ENCODE measurements at places on chromosomes 16 and 17. TPM values are rescaled to one million over a fixed set of nuclear protein-coding genes. Genes with fewer than 3 reads are reported as not detected.
A peak's percentile ranks its signal among the peaks of the same experiment; 100 is the strongest.

Gene KRTAP17-1
- not detected for total RNA-seq

Gene CACNA1G
- total RNA-seq, result 4.2 TPM

Gene TAC4
- total RNA-seq, result not detected

Gene MYH1
- not detected for total RNA-seq

- peaks cover 10% of the 10 kb centered on the region for H3K4me1 ChIP-seq
- H3K4me3 ChIP-seq, result no peak overlapping the region
- peak; percentile 60 for DNase-seq
- no peaks in the 10 kb centered on the region for H3K36me3 ChIP-seq
- H3K27ac ChIP-seq, result no peak overlapping the region
- H3K27me3 ChIP-seq, result no peaks in the 10 kb centered on the region
Measured at GRCh38 chr17:31074772-31075555, 19.8 kb upstream of the NF1 start.

GRCh38 chr16:69399361-69399760 lies 13.6 kb upstream of the TERF2 start:
- peaks cover 4% of the 10 kb centered on the region for H3K4me1 ChIP-seq
- no peak for DNase-seq
- no peak overlapping the region for H3K27ac ChIP-seq
- H3K36me3 ChIP-seq, result no peaks in the 10 kb centered on the region
- H3K4me3 ChIP-seq, result no peak overlapping the region

DNA sequence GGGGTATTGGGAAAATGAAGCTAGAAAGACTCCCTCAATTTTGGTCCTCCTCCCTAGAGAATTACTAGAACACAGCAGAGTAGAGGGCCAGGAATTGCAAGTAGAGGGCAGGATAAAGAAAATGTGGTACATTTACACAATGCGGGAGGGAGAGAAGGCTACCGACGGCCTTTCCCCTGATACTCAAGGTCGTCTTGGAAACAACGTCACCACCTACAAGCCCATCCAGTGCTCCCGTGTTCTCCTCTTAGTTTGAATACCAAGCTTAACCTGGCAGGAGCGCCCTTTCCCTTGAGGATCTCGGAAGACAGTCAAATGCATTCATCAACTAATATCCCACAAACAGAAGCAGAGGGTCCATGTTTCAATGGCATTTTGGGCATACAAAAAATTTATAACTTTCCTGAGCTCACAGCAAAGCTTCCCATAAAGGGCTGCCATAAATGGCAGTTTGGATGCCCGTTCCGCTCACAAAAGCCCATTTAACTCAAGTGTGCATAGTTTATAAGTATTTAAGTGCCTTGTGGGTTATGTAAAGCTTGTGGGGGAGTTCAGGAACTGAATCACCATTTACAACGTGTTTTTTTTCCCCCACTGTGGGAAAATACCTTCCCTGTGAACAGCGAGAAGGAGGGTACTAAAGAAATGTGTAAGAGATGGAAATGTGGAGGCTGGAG lies 414.6 kb downstream of the SLC39A11 start:
- H3K4me3 ChIP-seq, result no peak overlapping the region
- DNase-seq, result no peak
- no peaks in the 10 kb centered on the region for H3K4me1 ChIP-seq
- 0 out of 2 replicates have a peak, but pooled peaks cover 3% of the 10 kb centered on the region for H3K27me3 ChIP-seq
- no peaks in the 10 kb centered on the region for H3K36me3 ChIP-seq

DNA sequence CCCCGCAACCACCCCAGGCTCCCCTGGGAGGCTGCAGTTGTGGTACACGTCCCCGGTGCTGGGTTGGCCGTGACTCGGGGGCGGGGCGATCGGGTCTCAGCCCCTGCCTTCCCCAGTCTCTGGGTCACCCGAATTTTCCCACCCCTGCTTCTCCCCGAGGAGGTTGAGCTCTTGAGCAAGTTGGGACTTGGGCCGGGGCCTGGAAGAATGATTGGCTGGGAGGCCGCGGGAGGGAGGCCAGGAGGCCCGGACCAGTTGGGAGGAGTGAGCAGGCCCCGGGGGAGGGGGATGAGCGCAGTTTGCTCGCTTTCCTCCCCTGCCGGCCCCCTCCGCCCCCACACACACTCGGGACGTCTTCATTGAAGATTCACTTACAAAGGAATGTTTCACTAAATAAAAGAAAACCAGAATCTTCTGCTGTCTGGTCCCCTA lies 4.5 kb upstream of the HEXIM1 start:
- no peak overlapping the region for H3K27ac ChIP-seq
- peaks cover 21% of the 10 kb centered on the region for H3K4me1 ChIP-seq
- H3K27me3 ChIP-seq, result no peaks in the 10 kb centered on the region
- peak; percentile 33 for DNase-seq
- H3K4me3 ChIP-seq, result no peak overlapping the region

DNA sequence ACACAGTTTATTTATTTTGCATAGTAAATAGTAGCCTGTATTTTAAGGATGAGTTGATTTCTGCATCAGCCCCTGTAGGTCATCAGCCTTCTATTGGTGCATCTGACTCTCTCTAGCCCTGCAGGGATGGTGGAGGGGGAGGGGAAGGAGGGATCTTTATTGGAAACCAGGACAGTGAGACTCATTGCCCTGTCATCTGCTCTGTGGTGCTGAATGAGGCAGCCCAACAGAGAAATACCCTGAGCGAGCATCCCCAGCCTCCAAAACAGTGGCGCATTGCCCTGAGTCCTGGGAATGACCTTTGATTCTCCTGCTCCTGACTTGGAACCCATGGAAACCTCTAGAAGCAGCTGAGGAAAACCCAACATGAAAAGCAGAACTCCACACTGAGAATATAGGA lies 45.5 kb upstream of the STH start:
- peaks cover 4% of the 10 kb centered on the region for H3K27me3 ChIP-seq
- no peaks in the 10 kb centered on the region for H3K36me3 ChIP-seq
- no peak for DNase-seq

- no peaks in the 10 kb centered on the region for H3K36me3 ChIP-seq
- no peak overlapping the region for H3K4me3 ChIP-seq
- no peak for DNase-seq
- no peaks in the 10 kb centered on the region for H3K4me1 ChIP-seq
Measured at GRCh38 chr16:63195336-63195735, 1159.1 kb upstream of the CDH8 start.

- H3K36me3 ChIP-seq, result no peaks in the 10 kb centered on the region
- H3K4me1 ChIP-seq, result no peaks in the 10 kb centered on the region
- H3K27ac ChIP-seq, result no peak overlapping the region
- H3K4me3 ChIP-seq, result no peak overlapping the region
Measured at GRCh38 chr16:13425836-13426235, 494.1 kb upstream of the ERCC4 start.

DNA sequence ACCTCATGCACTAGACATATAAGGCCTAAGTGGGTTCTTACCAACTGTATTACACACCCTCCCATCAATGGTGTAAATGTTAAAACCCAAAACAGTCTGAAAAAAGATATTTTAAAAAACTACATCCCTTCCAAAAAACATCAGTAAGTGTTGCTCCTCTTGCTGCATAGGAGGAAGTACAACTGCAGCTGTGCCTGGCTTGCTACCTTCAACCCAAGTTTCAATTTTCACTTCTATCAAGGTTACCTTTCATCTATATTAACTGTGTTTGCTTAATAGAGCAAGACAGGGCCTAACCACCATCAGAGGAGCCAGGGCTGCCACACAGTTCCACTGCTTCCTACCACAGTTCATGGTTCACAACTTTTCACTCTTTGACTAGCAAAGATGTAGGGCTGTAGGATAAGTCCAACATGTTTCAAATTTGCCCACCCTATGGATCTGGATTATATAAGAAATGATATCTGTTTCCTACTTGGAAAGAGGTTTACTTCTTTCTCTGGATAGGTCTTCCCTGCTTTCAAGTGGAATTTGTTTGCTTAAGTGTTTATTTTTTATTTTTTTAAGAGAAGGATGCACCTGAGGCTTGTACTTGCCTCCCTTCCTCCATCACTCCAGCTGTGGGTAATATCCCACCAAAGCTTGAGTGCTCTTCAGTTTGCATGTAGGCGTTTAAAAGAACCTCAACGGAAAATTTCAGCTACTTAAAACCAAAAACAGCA lies 56.7 kb downstream of the GRB7 start:
- H3K36me3 ChIP-seq, result no peaks in the 10 kb centered on the region
- no peaks in the 10 kb centered on the region for H3K27me3 ChIP-seq
- no peak overlapping the region for H3K4me3 ChIP-seq
- H3K4me1 ChIP-seq, result no peaks in the 10 kb centered on the region
- no peak overlapping the region for H3K27ac ChIP-seq
- no peak for DNase-seq

- H3K36me3 ChIP-seq, result no peaks in the 10 kb centered on the region
- H3K27me3 ChIP-seq, result peaks cover 5% of the 10 kb centered on the region
Measured at GRCh38 chr17:43631429-43631828, 30.3 kb downstream of the MEOX1 start.

GRCh38 chr17:48455791-48456190 lies 25.8 kb upstream of the SKAP1 start:
- H3K4me1 ChIP-seq, result no peaks in the 10 kb centered on the region
- no peaks in the 10 kb centered on the region for H3K27me3 ChIP-seq
- no peak overlapping the region for H3K4me3 ChIP-seq
- H3K36me3 ChIP-seq, result no peaks in the 10 kb centered on the region

All from SJCRH30 (cell line).